Mesothelial cell of epicardium (in vitro differentiated cells): ENCODE measurements at places on chromosomes 6 and 20. TPM values are rescaled to one million over a fixed set of nuclear protein-coding genes. Genes with fewer than 3 reads are reported as not detected.

FRMD1 gene
- not detected in 3 replicates for total RNA-seq

- H3K27ac ChIP-seq: no peak overlapping the region
- no peak overlapping the region for H3K4me3 ChIP-seq
- DNase-seq: no peak
- no peaks in the 10 kb centered on the region for H3K36me3 ChIP-seq
- peaks cover 26% of the 10 kb centered on the region for H3K27me3 ChIP-seq
These were observed 2.5 kb upstream of the PRND start for GRCh38 chr20:4719190-4719589.

GRCh38 chr6:56909115-56909907 lies 45.6 kb upstream of the BEND6 start:
- no peak overlapping the region for H3K27ac ChIP-seq
- no peak overlapping the region for H3K4me3 ChIP-seq
- H3K27me3 ChIP-seq: no peaks in the 10 kb centered on the region
- no peaks in the 10 kb centered on the region for H3K36me3 ChIP-seq
- peaks cover 23% of the 10 kb centered on the region for H3K4me1 ChIP-seq

- no peak overlapping the region for H3K4me3 ChIP-seq
- H3K36me3 ChIP-seq: no peaks in the 10 kb centered on the region
- H3K27ac ChIP-seq: no peak overlapping the region
- no peaks in the 10 kb centered on the region for H3K27me3 ChIP-seq
These were observed 549.4 kb upstream of the SYNCRIP start for GRCh38 chr6:86192123-86192522.

DNA sequence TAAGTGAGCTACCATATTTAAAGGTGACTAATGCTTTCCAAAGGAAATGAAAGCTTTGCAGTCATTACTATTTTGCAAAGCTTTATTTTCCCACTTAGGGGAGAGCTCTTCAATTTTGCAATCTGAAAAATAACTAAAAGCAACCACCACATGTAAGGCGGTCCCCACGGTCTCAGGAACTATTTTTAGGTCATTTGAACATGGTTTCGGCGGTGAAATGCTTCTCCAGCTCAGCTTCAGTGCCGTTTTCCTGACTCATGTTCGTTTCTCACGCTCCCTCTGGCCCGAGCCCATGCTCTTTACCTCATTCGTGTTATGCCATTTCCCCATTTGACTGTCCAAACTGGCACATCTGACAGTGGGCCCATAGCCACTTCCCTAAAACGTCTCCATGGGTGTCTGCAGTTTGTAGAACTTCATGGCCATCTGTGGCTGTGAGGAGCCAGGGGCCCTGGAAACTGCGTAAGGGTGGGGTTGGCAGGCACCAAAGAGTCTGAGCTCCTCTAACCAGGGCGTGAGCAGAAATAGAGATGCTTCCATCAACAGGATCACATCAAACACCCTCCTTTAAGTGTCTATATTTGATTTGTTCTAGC lies 46.5 kb downstream of the ADTRP start:
- DNase-seq: no peak
- H3K4me1 ChIP-seq: peaks cover 6% of the 10 kb centered on the region
- H3K27me3 ChIP-seq: peaks cover 2% of the 10 kb centered on the region
- H3K4me3 ChIP-seq: no peak overlapping the region
- H3K27ac ChIP-seq: no peak overlapping the region
